ENCODE measurements at places on chromosomes 1 and 21.

GRCh38 chr21:28687586-28687985, 305.1 kb downstream of the LTN1 start:
- DNase-seq, result no peak

GRCh38 chr1:117535821-117536220, 70.0 kb upstream of the TENT5C start:
- DNase-seq, result no peak

DNA sequence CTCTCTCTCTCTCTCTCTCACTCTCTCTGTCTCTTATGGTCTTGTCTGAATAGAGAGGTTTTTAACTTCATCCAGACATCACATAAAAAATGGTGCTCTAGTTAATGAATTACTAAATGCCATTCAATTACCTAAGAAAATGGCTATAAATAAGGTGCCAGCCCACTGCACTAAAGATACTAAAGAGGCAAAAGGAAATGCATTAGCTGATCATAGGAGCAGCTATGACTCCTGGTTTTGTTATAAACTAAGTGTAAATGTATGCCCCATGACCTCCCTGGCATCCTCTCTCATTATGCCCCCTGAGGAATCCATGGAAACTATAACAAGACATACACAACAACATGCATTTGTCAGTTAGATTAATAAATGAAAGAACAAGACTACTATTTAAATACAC, 57.5 kb upstream of the PDC start:
- peak; percentile 17 for DNase-seq

DNA sequence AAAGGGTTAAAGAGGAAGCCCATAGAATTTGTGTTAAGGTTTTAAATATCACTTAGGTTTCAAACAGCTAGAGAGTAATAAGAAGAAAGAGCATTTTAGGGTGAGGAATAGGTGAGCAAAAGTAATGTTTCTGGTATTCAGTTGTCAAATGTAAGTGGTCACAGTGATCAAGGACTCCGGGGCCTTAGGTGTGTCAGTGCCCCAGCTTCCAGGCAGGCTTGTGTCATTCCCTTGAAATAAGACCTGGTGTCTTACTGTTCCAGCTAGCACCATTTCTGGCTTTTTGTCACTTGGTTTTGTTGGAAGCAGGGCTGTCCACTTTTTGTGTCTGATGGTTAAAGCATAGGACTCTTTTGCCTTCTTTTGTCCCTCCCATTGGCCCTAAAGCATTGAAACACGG, 69.6 kb downstream of the DYRK1A start:
- DNase-seq, result no peak

DNA sequence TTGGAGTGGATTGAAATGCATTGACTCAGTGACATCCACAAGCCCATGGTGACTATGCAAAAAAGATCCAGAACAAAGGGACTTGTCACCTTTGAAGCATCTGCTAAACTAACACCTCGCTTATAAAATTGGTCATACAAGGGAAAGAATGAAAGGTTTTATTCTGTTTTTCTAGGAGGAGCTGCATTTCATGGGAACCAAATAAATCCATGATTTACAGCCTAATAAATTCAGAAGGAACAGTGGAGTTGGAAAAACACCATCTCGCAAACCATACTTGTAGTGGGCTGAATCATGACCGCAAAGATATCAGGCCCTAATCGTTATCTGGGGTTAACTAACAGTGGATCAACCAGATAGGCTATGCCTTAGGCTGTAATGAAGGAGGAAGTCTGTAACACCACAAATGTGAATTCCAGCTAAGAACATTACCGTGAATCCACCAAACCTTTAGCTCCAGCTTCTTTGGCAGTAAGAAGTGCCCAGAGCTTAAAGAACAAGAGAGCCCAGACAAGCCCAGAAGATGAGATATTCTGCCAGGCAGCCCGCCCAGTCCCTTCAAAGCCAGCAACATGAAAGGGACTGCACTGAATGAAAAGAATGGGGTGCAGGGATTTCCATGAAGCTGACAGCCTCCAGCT, 27.4 kb downstream of the RSPH1 start:
- DNase-seq, result no peak

DNA sequence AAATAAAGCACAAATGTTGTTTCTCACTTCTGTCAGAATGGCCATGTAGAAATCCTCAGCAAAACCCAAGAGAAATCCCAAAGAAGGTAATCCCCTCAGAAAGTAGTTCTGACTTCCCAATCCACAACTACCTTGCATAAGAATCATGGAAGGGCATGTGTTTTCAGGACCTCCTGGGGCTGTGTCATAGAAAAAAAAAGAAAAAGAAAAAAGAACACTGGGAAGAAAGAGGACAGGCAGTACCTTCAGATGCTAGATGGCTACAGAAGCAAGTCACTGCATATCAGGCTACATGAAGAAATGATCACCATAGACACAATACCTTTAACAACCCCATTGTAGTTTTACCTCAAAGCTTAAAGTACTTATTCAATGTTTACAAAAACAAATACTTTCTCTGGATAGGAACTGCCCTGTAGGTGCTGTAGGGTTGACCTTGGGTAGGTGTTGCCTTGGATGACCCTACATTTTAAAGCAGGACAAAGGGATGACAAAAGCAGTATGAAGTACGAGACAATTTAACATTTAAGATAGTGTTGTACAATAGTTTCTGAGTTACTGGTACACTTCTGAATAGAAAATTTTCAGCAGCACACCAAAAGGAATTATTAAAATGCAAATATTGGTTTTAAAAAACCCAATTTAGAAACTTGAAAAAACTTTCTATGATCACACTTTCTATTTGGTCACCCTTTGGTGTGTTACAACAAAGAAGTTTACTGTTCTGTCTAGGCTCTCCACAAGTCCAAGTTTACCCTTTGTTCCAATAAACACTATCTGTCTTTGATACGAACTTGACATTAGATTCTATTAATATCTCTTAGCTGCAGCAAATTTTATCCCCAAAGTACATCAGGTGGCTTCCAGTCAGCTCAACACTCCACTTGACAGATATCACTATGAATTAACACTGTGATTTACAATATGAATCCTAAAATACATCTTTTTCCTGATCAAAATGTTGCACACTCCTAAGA, 5.0 kb downstream of the TRIT1 start:
- no peak for DNase-seq

- no peak for DNase-seq
These were observed 20.0 kb upstream of the LAMC1 start for GRCh38 chr1:183003203-183003602.

- DNase-seq, result peak; percentile 11
These were observed 25.5 kb upstream of the IL10 start for GRCh38 chr1:206797534-206798383.

DNA sequence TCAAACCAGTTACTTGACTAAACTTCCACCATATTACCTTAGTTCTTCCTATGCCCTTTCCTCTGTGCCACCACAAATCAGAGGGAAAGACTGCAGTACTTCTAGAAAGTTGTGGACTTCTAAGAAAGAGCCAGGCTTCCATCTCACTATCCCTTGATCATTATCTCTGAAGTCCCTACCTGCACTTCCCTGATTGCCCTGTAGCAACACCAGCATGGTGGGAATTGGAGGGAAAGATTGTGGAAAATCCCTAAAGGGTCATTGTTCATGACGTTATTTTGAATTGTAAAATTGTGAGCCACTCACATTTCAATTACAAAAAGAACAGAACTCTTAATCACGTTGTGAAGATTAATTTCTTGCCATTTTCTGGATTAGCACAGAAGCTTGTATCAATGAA, 23.4 kb upstream of the KIAA1614 start:
- no peak for DNase-seq

DNA sequence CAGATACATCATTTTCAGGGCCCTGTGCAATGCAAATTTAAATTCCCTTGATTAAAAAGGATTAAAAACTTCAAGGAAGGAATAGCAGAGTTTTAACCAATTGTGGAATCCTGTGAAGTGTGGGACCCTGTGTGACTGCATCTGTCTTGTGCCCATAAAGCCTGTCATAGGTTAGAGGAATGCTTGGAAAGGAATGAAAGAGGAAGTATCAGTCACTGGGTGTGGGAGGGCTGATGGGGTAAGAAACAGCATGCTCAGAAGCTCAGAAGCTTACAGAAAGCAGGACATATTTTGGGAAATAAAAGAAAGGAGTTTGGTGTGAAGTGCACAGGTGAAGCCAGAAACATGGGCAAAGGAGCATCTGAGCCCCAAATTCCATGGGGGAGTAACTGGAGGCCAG, 150.8 kb upstream of the ETV3 start:
- no peak for DNase-seq

DNA sequence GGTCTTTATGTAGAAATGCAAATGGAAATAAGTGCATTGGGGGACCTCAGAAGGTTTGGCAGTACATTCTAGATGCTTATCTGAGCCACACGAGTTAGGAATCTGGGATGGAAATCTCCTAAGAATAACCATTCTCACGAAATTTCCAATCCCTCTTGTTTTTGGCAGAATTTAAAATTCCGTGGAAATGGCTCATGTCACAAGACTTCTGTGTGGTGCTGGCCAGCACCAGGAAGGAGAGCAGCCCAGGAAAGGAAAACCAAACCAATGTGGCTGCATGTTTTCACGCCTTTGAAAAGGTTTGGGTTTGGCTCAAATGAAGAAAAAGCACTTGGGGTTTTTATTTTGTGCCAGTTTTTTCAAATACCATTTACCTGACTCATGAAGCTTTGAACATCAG, 80.1 kb upstream of the KCNK2 start:
- no peak for DNase-seq

DNA sequence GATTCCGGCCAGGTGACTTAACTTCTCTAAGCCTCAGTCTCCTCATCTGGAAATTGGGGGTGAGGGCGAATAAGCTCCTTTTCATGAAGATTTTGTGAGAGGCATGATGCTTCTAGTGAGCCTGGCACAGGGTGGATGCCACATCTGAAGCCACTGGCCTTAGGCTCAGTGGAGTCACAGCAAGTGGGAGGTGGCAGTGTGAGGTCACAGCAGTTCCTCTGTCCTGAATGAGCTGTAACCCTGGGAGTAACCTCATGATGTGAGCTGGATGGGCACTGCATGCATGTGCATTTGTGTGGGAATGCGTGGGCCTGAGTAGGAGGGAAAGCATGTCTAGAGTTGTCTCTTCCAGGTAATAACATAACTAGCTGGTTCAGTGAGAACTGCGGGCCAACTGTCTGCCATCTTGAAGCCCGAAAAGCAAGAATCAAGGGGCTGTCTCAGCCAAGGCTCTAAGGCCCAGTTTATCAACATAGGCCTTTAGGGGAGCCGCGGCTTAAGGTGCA, 27.0 kb upstream of the HTR1D start:
- no peak for DNase-seq

GRCh38 chr1:34744851-34745250, 10.0 kb upstream of the GJB5 start:
- DNase-seq, result no peak

- no peak for DNase-seq
These were observed 314.1 kb upstream of the USP25 start for GRCh38 chr21:15415541-15416261.

DNA sequence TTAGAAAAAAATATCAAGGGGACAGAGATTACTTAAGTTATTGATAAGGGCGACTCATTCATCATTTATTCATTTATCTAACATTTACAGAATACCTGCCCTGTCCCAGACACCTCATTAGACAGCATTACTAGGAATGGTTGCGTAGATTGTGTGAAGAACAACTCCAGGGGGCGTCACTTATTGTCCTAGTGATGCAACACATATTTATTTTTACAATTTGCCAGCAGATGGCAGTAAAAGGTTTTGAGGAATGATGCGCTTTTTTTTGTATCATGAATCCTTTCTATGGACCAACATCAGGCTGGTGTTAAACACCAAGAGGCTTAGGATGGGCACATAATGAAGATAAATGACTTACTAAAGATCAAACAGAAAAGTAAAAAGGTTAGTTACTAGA, 5.5 kb downstream of the NCAM2 start:
- DNase-seq, result no peak

- no peak for DNase-seq
These were observed 33.4 kb downstream of the DDX20 start for GRCh38 chr1:111789142-111789541.

- no peak for DNase-seq
These were observed 167.6 kb downstream of the PCBP3 start for GRCh38 chr21:45811136-45811535.

- DNase-seq, result no peak
These were observed 2.0 kb downstream of the CD58 start for GRCh38 chr1:116568662-116569380.

- DNase-seq, result no peak
These were observed 365.5 kb downstream of the KCTD3 start for GRCh38 chr1:215932558-215932957.

DNA sequence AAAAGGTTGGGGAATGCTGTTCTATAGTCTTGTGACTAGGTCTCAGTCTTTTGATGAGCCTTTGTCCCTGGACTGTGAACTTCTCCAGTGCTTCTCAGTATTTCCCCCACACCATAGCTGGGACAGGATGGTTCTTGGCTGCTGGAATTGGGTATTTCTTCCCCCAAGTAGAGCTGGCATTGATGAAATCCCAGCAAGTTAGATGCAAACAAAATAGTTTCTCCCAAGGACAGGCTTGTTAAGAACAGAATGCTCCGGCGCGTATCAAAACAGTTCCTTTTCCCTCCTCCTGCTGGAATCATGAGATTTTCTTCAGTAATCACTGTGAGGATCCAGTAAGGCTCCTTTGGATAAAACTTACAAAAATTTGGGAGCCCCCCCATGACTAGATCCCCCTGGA, 162.6 kb downstream of the PIK3R3 start:
- no peak for DNase-seq

- DNase-seq, result no peak
These were observed 50.3 kb downstream of the USP24 start for GRCh38 chr1:55164906-55165305.

GRCh38 chr21:36419996-36420395, 34.8 kb downstream of the CHAF1B start:
- DNase-seq, result peak; percentile 95

DNA sequence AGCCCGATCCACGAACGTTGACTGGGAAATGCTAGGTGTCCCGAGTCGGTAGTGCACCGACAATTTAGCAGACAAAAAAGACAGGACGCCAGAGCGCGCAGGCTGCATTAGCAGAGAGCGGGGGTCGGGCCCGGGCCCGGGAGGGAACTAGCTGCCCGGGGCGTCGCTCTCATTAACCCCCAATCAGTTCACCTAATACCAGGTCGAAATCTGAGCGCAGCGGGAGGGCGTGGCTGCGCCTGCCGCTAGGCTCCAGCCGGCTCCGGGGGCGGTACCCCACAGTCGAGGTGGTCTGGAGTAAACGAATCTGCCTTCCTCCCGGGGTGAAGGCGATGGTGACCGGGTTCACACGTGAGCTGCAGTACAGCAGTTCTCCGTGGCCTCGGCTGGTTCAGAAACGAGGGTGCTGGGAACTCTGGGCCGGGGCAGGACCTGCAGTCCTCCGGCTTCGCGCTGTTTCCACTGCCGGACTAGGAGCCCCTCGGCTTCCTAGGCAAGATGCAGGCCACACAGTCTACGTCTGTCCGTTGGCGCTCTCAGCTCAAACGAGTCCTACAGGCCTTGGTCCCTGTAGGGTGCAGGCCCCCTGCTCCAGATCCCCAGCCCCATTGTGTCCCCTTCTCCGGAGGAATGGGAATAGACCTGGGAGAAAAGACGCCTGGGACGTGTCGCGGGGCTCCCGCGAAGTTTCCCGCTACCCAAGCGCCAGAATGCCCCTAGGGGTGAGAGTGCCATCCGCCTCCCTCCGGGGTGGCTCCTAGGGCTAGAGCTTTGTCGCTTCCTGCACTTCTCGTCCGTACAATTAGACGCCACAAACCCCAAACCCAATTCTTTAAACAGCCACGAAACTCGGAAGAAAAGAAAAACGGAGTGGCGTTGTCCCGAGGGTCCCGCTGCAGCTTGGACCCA, 2.0 kb downstream of the GFI1 start:
- no peak for DNase-seq

All from dermis microvascular lymphatic vessel endothelial cell (primary cell).